ENCODE measurements at places on chromosomes 13 and 19. TPM values are rescaled to one million over a fixed set of nuclear protein-coding genes. Genes with fewer than 3 reads are reported as not detected.

The KDM4B gene
- total RNA-seq = 71.7 TPM

The PRR22 gene
- 0.66 TPM for total RNA-seq

The ZNF805 gene
- total RNA-seq = 24.7 TPM

The DCLK1 gene
- 44.5 TPM for total RNA-seq

- no peak for DNase-seq
Observed at GRCh38 chr19:42191855-42192254, 25.6 kb downstream of the DEDD2 start.

DNA sequence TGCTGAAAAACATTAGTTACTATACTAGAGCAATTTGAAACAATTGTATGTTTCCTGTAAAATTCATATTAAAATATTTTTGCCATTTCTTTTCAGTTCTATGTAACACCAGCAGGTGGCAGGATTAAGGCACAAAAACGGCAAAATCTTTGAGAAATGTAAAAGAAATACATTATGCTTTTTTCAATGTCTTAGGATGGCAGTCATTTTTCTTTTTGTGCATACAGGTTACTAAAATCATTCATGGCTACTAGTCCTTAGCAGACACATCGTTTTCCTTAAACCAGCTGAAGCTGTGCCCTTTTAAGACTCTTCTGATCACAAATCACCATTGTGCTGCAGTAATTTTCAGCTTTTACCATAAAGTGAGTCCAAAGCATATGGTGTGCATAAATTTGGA, 800.7 kb upstream of the SLITRK5 start:
- no peak for DNase-seq

DNA sequence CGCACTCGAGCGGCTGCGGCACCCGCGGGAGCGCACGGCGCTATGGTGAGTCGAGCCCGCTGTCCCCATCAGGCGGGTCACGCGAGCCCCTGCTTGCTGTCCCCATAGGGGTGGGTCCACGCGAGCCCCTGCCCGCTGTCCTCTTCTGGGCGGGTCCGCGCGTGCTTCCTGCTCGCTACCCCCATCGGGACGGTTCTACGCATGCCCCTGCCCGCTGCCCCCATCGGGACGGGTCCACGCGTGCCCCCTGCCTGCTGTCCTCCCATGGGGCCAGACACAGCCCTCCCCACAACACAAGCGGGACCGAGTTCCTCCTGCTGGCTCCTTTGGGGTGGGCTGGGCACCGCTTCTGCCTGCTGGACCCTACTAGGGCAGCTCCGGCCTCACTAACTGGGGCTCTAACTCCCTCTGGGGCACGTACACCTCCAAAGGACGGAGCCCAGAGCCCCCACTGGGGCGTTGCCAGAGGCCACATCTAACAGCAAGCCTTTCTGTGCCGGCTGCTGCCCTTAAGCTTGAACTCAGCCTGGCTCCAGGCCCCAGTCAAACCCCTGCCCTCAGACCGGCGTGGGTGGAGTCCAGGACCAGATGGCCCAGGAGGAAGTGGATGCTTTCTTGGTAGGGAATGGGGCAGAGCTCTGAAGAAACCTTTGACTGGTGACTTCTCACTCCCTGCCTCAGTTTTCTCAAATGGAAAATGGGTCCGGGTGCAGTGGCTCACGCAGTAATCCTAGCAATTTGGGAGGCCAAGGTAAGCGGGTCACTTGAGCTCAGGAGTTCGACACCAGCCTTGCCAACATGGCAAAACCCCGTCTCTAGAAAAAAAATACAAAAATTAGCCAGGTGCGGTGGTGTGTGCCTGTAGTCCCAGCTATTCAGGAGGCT, 722 bp downstream of the COLGALT1 start:
- peak; percentile 43 for DNase-seq

DNA sequence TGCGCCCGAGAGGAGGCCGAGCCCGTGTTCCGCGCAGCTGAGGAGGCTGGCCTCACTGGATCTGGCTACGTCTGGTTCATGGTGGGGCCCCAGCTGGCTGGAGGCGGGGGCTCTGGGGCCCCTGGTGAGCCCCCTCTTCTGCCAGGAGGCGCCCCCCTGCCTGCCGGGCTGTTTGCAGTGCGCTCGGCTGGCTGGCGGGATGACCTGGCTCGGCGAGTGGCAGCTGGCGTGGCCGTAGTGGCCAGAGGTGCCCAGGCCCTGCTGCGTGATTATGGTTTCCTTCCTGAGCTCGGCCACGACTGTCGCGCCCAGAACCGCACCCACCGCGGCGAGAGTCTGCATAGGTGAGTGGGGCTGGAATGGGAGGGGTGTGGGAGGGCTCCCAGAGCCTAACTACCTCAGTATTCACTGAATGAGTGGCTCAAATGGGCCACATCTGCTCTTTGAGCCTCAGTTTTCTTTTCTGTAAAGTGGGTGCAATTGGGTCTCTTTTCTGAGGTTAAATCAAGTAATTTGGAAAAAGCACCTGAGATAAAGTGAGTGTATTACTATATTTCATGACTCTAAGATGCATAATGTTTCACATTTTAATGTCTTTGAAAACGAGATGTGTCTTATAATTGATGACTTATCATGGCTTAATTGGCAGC, 11.7 kb downstream of the GRIN2D start:
- no peak for DNase-seq

DNA sequence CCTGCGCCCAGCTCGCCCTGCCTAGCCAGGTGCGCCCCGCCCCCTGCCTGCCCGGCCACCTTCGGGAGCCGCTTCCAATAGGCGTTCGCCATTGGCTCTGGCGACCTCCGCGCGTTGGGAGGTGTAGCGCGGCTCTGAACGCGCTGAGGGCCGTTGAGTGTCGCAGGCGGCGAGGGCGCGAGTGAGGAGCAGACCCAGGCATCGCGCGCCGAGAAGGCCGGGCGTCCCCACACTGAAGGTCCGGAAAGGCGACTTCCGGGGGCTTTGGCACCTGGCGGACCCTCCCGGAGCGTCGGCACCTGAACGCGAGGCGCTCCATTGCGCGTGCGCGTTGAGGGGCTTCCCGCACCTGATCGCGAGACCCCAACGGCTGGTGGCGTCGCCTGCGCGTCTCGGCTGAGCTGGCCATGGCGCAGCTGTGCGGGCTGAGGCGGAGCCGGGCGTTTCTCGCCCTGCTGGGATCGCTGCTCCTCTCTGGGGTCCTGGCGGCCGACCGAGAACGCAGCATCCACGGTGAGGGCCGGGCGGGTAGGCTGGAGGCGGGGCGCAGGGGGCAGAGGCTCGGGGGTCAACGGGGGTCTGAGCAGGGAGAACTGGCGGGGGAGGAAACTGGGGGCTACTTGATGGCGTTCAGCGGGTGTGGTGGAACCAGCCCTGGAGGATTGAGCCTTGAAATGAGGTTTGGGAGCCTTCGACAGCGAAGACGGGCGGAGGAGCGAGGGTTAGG, at the start of gene SPINT2:
Gene SPINT2 (plus strand): TSS at position 88 of the 727 bp plus-strand sequence. CDS start 320 bp downstream, at position 408.
- no peak for DNase-seq

DNA sequence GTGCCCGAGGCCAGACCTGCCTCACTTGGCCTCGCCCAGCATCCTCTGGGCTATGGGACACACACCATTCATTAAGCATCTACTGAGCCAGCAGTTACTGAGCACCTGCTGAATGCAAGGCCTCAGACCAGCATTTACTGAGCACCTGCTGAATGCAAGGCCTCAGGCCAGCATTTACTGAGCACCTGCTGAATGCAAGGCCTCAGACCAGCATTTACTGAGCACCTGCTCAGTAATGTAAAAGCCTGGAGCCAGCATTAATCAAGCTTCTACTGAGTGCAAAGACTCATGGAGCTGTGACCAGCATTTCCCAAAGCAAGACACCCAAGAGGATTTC, 3.7 kb downstream of the ATP8B3 start:
- no peak for DNase-seq

DNA sequence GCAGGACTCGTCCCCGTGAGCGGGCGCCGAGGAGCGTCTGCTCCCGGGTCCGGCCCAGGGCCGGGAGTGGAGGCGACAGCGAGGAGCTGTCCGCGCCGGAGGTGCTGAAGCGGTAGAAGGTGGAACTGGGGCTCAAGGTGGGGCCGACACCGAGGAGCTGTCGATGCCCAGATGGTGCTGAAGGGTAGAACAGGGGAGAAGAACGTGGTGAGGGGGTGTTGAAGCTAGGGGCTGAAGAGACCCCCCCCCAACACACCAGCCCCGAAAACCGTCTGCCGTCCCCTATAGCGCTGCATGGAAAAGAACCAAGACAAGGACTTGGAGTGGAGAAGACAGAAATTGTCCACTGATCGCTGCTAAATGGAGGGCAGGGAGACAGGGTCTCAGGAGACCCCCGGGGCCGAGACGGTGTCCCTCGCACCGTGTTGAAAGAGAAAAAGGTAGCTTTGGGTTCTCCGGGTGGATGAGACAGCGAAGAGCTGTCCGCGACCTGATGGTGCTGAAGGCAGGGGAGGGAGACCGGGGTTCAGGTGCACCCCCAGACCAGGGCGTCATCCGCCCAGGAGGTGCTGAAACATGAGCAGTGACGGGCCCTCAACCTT, 7.1 kb upstream of the PDE4C start:
- no peak for DNase-seq

All from tibial nerve (tissue), 4 donors.